ENCODE measurements at places on chromosomes 16 and 17.

- DNase-seq: no peak
These were observed 87.5 kb downstream of the BMERB1 start for GRCh38 chr16:15521758-15522509.

- DNase-seq: no peak
These were observed 10.5 kb upstream of the TIMP2 start for GRCh38 chr17:78935419-78936323.

DNA sequence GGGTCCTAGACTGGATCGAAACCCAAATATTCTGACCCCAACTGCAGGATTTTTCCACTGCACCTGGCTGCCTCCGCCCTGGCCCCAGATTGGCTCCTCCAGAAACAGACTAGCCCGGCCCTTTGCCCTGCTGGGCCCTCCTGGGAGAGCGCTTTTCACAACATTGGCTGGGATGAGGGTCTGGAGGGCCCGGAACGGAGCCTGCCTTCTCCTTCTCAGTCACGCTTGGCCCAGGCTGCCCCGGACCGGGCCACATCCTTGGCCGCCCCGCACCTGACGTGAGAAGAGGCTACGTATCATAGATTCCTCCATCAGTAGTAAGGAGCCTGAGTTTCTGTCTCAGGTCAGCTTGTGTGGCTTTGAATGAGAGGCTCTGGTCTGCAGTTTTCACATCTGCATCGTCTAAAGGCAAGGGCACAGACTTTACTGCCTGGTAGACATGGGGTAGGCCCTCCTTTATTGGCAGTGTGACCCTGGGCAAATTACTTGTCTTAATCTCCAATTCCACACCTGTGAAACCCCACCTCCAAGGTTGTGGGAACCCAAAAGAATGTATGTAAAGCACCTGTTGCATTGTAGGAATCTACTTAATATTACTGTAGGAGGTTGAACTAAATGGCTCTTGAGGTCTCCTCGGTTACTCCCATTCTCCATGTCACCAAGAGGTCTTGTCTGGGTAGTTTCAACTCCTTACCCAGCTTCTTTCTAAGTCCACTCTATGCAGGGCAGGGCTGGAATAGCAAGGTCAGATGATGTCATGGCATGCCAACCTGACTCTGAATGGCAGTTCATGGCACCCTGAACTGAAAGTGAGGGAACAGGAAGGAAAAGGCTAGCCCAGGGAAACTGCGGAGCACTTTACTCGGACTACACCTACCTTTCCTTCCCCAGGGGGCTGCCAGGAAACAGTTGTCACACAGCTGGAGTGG, 661 bp downstream of the LRRC3C start:
- peak; percentile 32 for DNase-seq

DNA sequence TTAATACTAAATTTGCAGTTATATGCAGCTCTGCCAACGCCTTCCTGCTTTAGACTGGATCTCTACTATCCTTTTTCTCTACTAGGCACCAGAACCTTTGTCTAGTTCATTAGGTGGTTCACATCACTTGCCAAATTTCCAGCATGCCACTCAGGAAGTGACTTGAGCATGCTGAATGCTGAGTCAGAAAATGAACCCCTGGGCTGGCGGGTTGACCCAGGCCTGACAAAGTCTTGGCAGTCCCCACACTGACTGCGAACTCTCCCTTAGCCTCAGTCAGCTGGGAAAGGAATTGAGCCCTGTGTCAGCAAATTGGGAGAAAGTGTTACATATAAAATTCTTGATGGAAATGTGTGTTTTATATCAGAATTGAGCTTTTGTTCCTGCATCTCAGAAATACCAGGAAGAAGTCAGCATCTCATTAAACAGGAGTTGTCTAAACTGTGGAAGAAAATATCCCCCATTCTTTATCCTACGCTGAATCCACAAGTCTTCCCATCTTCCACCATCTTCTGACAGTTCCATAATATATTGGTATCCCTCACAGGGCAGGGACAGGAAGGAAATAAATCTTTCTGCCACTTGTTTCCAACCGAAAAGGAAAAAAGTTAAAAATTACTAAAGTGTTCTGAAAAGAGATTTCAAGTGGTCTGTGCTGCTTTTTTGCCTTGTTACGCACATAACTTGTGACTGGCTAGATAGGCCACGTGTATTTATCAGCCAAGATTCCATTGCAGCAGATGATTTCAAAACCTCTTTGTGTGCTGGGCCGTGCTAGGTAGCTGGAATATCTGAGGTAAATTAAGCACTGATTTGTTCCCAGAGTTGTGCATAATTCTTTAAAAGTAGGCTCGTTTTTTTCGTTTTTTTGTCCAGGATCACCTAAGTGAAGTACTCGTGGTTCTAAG, 16.7 kb upstream of the SLC12A3 start:
- no peak for DNase-seq

DNA sequence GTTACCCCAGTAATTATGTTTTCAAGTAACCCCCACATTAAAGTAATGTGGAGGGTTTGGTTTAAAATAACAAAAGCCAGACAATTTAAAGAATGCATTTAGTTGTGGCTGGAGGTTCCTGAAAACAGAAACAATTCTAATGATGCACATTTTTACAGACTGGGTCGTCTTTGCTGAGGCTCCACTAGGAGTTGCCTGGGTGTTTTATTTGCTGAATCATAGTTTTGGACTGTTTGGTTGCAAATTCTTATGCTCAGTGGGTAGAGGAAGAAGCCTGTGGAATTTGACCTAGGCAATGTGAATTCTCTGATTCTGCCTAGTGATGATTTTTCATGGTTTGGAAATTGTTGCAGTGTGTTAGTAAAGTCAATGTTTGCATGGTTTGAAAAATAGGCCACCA, 16.3 kb downstream of the SHISA9 start:
- no peak for DNase-seq

- DNase-seq: no peak
These were observed 18.9 kb downstream of the ACSF3 start for GRCh38 chr16:89112377-89113151.

- no peak for DNase-seq
These were observed 16.5 kb downstream of the CHMP6 start for GRCh38 chr17:81008140-81008539.

GRCh38 chr17:38753071-38753506, 548 bp downstream of the PSMB3 start:
- DNase-seq: no peak

Data from omental fat pad (tissue), 4 donors.